ENCODE measurements at places on chromosomes 2 and 18.

GRCh38 chr2:101770726-101771125, 73.2 kb downstream of the MAP4K4 start:
- peak; percentile 75 for DNase-seq

DNA sequence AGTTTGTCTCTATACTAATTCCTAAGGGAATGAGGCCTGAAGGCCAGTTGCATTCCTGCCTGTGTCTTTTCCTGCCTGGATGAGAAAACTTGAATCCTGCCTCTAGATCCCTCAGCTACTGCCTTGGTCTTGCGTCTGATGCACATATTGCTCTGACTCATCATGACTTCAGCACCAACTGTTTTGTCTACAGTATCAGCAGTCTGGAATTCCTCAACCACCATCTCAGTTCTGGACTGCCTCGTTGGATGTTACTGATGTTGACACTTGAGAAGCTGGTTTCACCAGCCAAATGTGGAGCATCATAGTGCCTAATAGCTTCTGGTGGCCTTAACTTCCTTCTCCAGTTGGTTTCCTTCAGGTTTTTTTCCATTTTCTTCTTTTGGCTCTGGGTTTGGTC, 211.0 kb downstream of the CTNNA2 start:
- no peak for DNase-seq

GRCh38 chr2:217412277-217412676, 552.4 kb upstream of the TNP1 start:
- no peak for DNase-seq

- no peak for DNase-seq
Observed at GRCh38 chr2:7879483-7879835, 802.4 kb upstream of the ID2 start.

- no peak for DNase-seq
Observed at GRCh38 chr2:109591206-109591605, 22.6 kb downstream of the SEPTIN10 start.

GRCh38 chr2:130806370-130806769, 30.3 kb upstream of the ARHGEF4 start:
- no peak for DNase-seq

DNA sequence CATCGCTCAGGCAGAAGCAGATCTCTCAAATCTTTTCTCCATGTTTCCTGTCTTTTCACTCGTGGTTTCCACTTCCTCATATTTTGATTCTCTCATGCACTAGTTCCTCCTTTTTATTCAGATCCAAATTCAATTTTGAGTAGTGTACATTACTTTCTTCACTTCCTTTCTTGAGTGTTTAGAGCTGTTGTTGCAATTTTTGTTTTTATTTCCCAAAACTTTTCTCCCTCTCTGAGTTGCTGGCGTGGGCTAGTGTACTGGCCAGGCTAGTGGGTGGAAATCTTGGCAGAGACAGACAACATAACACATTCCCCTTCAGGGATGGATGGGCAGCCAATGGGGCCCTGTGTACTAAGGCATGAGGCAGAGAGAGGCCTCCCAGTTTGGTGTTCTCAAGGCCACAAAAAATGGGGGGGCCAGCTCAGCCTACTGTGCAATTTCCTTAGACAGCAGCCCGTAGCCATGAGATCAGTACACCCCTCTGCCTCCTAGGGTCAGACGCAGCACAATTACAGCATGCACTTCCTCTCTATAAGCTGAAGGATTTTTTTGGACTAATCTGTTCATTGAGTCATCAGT, 145.1 kb upstream of the PID1 start:
- peak; percentile 47 for DNase-seq

- no peak for DNase-seq
Observed at GRCh38 chr2:64165706-64166105, 21.5 kb upstream of the PELI1 start.

- DNase-seq, result no peak
Observed at GRCh38 chr18:21451851-21452250, 148.7 kb downstream of the ESCO1 start.

- DNase-seq, result no peak
Observed at GRCh38 chr2:224366267-224366844, 35.6 kb downstream of the FAM124B start.

DNA sequence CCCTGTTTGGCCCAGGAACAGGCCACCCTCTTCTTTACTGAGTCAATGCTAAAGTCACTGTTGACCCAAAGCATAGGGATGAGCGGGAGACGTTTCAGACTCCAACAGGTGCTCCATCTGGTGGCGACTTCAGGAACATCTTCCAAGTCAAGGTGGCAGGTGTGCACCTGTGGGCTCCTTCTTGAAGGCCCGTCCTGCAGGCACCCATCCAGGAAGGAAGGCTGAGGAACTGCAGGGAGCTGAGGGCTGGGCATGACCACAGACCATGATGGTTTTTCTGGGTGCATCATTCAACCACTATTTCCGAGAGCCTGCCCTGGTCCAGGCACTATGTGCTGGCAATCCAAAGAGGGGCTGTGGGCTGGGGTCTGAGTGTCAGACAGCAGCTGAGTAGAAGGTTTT, 142.8 kb downstream of the NDUFA10 start:
- DNase-seq, result peak; percentile 76

GRCh38 chr2:38171208-38171855, 95.4 kb upstream of the CYP1B1 start:
- no peak for DNase-seq

DNA sequence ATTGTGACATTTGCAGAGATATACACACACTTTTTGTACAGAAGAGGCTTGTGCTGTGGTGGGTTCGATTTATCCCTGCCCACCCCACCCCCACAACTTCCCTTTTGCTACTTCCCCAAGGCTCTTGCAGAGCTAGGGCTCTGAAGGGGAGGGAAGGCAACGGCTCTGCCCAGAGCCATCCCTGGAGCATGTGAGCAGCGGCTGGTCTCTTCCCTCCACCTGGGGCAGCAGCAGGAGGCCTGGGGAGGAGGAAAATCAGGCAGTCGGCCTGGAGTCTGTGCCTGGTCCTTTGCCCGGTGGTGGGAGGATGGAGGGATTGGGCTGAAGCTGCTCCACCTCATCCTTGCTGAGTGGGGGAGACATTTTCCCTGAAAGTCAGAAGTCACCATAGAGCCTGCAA, 40.0 kb downstream of the STEAP3 start:
- DNase-seq, result no peak

DNA sequence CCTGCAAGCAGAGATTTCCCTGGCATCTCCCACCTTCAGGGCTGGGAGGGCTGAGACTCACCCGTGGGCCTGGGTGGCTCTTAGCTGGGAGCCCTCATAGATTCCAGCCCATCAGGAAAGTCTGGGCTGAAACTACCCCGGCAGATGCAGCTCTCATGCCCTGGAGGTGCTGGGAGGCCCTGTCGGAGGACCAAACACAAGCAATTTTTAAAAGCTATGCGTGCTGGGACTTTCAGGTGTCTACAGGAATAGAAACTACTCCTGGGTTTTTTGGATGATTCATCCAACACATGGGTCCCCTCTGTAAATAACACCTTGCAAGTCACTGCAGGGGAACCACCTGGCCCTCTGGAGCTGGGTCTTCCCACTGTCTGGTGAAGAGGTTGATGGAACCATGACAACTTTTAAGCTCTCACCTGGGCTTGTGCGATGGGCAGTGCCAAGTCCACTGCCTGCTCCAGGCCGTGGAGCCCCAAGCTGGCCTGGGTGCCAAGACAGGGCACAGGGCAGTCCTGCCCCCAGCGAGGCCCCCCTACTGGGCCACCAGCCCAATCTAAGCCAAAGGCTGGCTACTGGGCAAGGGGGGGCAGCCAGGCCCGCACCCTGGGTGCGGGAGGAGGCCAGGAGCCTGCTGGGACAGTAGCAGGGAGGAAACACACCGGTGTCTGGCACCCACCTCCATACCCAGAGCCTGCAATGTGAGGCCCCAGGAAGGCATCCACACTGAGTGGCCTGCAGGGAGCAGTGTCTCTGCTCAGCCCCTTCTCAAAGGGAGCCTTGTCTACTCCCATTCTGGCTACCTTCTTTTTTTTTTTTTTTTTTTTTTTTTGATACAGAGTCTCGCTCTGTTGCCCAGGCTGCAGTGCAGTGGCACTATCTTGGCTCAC, 1.1 kb upstream of the GPR55 start:
- peak; percentile 68 for DNase-seq

- no peak for DNase-seq
Observed at GRCh38 chr2:156329031-156329926, 3.2 kb downstream of the NR4A2 start.

All from Karpas-422 (cell line).